Stimulated activated naive CD4-positive, alpha-beta T cell treated with Interleukin-2 at 50 U/mL for 16 hours (primary cell): ENCODE measurements at places on chromosomes 4 and X.

- no peak for DNase-seq
Measured at GRCh38 chr4:183118585-183118984, 19.5 kb downstream of the WWC2 start.

DNA sequence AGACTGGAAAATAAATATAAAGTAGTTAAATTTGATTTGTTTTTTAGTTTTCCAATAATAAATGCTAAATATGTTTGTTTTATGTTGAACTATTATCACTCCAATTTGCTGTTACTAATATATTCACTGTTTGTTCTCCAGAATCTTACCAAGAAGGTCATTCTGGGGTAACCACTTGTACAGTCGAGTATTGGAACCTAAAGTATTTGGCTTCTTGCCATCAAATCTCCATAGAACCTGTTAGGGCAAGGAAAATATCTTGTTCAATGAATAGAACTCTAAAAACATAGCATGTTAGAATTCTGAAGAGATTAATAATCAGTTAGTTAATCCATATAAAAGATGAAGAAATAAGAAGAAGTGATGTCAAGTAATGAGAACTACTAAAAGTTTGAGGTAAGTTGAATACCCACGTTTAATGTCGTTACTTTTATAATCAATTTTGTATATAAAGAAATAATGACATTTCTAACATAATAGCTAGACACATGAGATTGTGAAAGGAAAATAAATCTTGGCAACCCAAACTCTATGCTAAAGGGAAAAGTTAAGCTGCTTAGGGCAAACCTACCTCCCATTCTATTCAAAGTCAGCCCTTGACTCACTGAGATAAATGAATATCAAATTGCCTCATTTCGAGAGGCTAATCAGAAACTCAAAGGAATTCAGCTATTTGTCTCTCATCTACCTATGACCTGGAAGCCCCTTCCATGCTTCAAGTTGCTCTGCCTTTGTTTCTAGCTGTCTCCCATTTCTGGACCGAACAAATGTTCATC lies 15.3 kb downstream of the UGT2B15 start:
- DNase-seq, result no peak

- DNase-seq, result no peak
Measured at GRCh38 chrX:42680666-42681065, 97.3 kb downstream of the PPP1R2C start.

DNA sequence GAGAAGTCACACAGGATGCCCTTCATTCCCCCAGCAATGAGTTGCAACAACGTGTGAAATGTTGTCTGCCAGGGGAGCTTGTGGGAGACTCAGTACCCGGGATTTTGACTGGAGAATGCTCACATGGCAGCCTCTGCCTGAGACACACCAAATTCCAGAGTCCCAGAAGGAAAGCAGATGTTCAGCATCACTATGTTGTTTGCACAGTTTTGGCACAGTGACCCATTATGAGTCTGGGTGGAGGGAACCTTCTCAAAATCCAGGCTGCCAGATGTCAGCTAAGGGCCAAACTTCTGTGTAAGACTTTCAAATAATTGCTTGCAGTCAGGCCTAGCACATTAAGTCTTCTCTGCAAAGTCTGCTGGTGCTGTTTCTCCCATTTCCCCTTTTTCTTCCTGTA lies 1029.7 kb upstream of the TENM3 start:
- no peak for DNase-seq

- no peak for DNase-seq
Measured at GRCh38 chrX:69062493-69062892, 102.8 kb downstream of the PJA1 start.

GRCh38 chrX:20129547-20129946 lies 12.1 kb downstream of the EIF1AX start:
- no peak for DNase-seq

DNA sequence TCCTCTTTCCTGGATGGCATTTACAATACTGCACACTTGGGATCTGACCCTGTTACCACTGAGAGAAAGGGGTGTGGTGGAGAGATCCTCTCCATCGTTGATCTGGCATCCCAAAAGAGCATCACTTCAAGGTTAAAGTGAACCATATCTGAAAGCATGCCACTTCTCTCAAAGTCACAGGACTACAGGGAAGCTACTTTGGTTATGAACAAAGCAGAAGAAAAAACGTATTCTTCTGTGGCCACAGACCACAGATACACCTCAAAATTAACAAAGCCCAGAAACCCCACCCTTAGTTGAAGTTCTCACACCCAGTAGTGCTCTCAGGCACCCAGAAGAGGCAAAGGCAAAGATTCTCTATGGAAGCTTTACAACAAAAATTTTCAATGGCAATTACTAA lies 108.3 kb downstream of the JADE1 start:
- DNase-seq, result no peak

GRCh38 chr4:9765091-9765490 lies 16.3 kb upstream of the DRD5 start:
- DNase-seq, result no peak

GRCh38 chr4:143234153-143234552 lies 49.4 kb downstream of the USP38 start:
- DNase-seq, result no peak

DNA sequence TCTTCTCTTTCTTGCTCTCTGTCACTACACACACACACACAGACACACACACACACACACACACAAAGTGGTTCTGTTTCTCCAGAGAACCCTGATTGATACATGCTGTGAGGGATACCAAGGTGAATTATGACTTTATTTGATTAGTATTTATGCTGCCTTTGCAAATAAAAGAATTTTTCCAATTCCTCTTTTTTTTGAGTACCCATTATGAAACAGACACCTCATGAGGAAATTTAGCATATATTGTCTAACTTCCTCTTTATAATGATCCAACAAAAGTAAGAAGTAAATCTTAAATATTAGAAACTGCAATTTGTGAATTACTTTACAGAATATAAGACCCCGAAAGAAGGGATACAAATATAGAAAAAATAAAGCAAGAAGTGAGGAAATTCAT lies 14.3 kb upstream of the RAB28 start:
- DNase-seq, result no peak

GRCh38 chrX:109398833-109399232 lies 83.1 kb downstream of the GUCY2F start:
- DNase-seq, result no peak

GRCh38 chrX:15903186-15903681 lies 48.6 kb upstream of the AP1S2 start:
- no peak for DNase-seq
